ENCODE measurements at places on chromosomes 4 and X. TPM values are rescaled to one million over a fixed set of nuclear protein-coding genes. Genes with fewer than 3 reads are reported as not detected.

LYAR gene
- 6.6 TPM for total RNA-seq

MBNL3 gene
- 34.5 TPM for total RNA-seq

CFAP99 gene
- total RNA-seq = 1.7 TPM

RIPPLY1 gene
- 0.50 TPM for total RNA-seq

SYTL5 gene
- 0.69 TPM for total RNA-seq

UBA1 gene
- total RNA-seq = 218 TPM

LONRF3 gene
- 5.5 TPM for total RNA-seq

Measured in kidney (tissue), 22 donors.